RKO (cell line): ENCODE measurements at places on chromosomes 5 and 9.

GRCh38 chr5:95824747-95825146 lies 2.2 kb upstream of the GLRX start:
- no peak for DNase-seq

- no peak for DNase-seq
Observed at GRCh38 chr5:142391058-142391845, 66.4 kb upstream of the SPRY4 start.

DNA sequence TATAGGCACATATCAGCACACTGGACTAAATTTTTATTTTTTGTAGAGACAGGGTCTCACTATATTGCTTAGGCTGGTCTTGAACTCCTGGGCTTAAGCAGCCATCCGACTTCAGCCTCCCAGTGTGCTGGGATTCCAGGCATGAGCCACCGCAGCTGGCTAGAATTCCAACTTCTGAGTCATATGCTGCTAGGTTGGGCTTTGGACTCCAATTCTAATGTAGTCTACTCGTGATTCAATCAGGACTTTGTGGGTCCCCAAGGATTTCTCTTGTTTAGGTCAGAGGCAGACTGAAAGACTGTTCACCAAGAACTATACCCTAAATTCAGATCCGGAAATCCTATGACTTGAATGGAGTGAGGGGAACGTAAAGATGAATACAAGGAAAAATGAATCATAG lies 68.2 kb upstream of the CHD1 start:
- DNase-seq = peak; percentile 32

GRCh38 chr9:124835026-124835557 lies 18.2 kb upstream of the WDR38 start:
- no peak for DNase-seq

- DNase-seq = no peak
Observed at GRCh38 chr5:176796411-176796810, 13.9 kb upstream of the UNC5A start.

- no peak for DNase-seq
Observed at GRCh38 chr9:123495731-123496130, 139.7 kb downstream of the CRB2 start.

DNA sequence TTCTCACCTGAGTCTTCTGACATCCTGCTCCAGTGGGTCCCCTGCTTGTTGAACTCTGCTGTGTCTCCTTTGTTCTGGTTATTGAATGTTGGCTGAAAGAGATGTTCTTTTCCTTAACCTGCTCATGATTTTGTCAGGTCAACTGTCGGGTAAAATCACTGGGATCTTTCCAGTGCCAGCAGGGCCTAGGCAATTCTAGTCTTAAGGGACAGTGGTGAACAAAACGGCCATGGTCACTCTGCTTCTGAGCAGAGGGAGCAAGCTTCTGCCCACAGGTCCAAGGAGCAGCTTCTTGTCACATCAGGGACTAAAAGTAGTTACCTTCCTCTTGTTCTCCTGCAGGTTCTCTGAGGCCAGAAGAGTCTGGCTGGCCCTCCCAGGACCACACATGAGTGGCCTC lies 65.6 kb downstream of the SEC61B start:
- no peak for DNase-seq

DNA sequence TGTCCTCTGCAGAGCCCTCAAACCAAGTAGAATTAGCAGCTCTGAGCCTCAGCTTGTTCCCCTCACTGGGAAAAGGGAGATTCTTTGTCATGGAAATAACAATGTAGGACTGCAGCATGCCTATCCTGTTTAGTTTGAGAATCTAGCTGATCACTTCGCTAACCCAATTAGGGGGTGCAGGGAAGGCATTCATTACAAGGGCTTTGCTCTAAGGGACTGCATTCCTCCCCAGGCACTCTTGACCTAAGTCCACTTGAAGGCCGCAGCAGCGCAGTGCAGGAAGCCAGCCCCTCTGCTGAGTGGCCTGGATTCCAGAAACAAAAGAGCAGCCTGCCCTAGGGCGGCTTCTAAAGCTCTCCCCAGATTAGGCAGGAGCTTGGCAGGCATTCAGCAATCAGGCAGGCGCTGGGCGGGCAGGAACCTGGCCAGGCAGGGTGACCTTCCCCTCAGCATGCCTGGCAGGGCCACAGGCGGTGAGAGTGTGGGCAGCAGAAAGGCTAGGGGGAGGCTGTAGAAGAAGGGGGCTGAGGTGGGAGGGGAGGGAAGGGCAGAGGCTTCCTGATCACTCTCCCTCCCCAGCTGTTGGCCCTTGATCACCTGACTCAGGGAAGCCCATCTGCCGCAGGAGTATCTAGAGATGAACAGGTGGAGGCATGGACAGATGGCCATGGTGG lies 24.8 kb downstream of the CCNJL start:
- DNase-seq = no peak

GRCh38 chr5:115170134-115170928 lies 623 bp upstream of the TRIM36 start:
- peak; percentile 63 for DNase-seq

GRCh38 chr9:107049046-107049802 lies 186.3 kb downstream of the ZNF462 start:
- no peak for DNase-seq

GRCh38 chr5:141692919-141693725 lies 11.1 kb upstream of the ARAP3 start:
- peak; percentile 37 for DNase-seq

GRCh38 chr5:91499943-91500531 lies 116.9 kb upstream of the ARRDC3 start:
- DNase-seq = peak; percentile 72

DNA sequence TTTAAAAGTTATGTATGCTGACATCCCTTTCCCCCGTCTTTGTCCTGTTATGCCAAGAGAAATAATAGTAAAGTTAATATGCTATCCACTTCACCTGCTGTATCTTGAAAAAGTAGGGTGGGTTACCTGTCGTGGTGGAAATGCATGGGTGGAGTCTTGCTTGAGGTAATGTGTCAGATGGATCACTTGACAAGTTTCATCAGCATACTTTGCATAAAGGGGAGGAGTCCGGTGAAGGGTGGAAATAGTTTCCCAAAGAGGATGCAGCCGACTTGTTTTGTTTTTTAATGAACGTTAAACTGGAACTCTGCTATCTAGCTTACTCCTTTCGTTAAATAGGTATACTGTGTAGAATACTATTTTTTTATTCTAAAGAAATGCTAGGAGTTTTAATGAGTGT lies 9.0 kb upstream of the DMRT3 start:
- DNase-seq = no peak

DNA sequence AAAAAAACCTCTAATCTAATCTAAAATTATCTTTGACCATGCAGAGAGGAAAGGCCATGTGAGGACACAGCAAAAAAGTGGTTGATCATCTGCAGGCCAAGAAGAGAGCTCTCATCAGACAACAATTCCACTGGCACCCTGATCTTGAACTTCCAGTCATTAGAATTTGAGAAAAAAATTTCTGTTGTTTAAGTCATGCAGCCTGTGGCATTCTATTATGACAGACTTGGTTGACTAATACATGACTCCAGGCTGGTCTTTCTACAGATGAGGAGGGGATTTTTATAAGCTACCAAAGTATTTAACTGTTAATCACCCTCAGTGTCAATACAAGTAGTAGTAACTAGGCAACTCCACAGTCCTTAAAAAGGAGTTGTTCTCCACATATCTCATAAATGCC lies 358.5 kb upstream of the RGMB start:
- peak; percentile 73 for DNase-seq

- peak; percentile 57 for DNase-seq
Observed at GRCh38 chr9:84315278-84315877, 25.2 kb downstream of the SLC28A3 start.

DNA sequence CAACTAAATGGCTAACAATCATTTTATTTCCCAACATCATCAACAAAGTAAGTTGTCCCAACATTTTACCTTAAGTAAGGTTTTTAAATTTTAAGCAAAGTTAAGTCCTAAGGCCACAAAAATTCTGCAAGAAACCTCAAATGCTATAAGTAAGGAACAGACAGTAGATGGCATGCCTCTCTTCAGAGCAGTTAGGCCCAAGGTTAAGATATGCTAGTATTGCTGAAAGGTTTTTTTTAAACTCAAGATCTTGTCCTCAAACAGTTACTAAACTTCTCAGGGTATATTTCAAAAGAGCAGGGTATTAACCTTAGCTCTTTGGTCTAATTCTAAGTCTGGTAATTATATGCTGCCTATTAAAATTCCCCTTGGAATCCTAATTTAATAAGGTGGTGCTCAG lies 35.1 kb downstream of the PJA2 start:
- no peak for DNase-seq

GRCh38 chr5:130890610-130891009 lies 274.4 kb downstream of the HINT1 start:
- DNase-seq = no peak

GRCh38 chr5:62620761-62621160 lies 42.1 kb downstream of the LRRC70 start:
- no peak for DNase-seq

- DNase-seq = peak; percentile 52
Observed at GRCh38 chr9:14670718-14671117, 22.5 kb downstream of the ZDHHC21 start.

DNA sequence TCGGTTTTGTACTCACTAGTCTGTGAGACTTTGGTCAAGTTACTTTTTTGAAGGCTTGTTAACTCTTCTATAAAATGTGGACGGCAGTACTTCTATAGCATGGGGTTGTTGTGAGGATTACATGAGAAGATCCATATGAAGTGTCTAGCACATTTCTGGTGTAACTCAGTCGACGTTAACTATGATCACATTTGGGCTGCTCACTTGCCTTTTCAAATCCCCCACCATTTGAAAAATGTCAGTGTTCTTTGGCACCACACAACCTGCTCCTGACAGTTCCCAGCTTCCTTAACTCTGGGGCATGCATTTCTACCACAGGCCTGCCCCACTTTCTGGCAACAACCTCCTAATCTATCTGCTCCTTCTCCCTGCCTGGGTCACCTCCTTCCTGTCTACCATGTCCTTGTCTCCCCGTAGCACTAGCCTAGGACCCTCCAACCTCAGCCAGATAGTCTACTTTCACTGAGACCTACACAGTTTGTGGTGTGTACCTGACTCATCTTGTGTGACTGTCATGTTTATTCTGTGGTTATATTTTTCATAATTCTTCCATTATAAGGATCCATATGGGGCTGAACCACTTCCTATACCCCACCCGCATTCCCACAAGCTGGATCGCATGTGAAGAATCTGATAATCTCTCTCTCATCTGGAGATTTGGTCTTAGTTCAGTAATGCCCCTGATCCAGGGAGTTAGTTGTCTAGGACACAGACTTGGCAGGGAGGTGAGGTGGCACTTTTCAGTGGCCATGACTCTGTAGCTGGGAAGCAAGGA lies 30.2 kb upstream of the BASP1 start:
- no peak for DNase-seq

DNA sequence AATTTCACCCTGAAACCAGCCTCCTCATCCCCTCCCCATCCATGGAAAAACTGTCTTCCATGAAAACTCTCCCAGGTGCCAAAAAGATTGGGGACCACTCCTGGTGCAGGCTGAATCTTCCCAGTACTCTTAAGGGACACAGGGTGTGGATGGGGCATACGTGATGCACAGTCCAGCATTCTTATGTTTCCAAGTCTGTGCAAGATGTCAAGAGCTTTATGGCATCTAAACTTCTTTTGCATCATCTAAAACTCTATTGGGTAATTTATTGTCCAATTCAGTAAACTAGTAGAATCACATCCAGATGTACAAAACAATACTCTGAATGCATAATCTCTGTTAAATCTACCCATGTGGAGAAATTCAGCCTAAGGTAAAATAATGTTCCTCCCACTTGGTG lies 9.3 kb upstream of the FGD3 start:
- no peak for DNase-seq
